ENCODE measurements at places on chromosomes 7 and 10.

GRCh38 chr7:109295158-109295557 is 725.5 kb downstream of the DNAJB9 start:
- no peak for DNase-seq

- no peak for DNase-seq
Measured at GRCh38 chr10:86862786-86863483, 94.5 kb downstream of the MMRN2 start.

GRCh38 chr10:84267503-84268126 is 22.8 kb downstream of the RGR start:
- DNase-seq: peak; percentile 77

DNA sequence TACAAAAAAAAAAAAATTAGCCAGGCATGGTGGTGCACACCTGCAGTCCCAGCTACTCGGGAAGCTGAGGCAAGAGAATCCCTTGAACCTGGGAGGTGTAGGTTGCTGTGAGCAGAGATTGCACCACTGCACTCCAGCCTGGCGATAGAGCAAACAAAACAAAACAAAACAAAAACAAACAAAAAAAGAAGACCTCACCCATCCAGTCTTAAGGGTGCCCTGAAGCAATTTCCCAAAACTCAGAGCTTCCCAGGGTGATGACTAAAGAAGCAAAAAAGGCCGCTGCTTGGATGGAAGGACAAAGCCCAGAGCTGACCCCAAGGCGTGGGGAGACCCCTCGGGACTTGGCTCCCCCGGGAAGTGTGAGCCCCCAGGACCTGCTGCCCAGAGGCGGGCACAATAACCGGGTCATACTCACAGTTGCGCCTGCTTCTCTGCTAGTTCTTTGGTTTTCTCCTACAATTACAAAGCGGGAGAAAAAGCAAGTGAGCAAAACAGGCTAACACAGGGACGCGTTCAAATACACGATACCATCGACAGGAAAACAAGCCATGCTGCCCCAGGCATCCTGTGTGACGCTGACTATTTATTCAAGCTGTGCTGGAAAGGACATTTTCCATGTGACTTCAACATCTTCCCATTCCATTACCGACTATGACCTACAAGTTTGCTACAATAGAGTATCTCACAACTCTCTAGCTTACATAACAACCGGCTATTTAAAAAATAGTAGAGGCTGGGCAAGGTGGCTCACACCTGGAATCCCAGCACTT is 29.9 kb downstream of the PAPOLB start:
- no peak for DNase-seq

- DNase-seq: no peak
Measured at GRCh38 chr7:157097569-157097968, 41.2 kb upstream of the UBE3C start.
